SJCRH30 (cell line): ENCODE measurements at places on chromosomes 7 and 10.

- DNase-seq = no peak
Measured at GRCh38 chr7:100546926-100547800, 8.2 kb downstream of the AGFG2 start.

- no peak for DNase-seq
Measured at GRCh38 chr10:49281461-49281860, 17.5 kb upstream of the C10orf71 start.

- no peak for DNase-seq
Measured at GRCh38 chr7:32501522-32501921, 6.2 kb downstream of the AVL9 start.

- DNase-seq = peak; percentile 69
Measured at GRCh38 chr10:104925232-104925851, 284.3 kb downstream of the SORCS3 start.

DNA sequence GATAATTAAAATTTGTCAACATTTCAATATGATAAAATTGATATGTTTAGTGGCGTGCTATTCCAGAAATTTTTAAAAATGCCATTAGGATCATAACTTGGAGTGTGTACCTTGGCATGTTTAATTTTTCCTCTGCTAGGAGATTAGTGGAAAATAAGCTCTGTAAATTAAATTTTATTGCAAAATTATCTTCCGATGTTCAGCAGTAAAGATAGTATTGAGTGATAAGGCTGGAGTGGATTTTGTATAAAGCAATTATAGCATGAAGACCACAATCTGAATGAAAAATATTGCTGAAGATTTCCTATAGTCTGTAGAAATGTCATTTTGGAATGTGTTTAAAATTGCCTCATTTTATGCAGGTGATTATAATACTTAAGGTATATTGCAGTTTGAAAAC, 110.2 kb downstream of the VTI1A start:
- no peak for DNase-seq

- no peak for DNase-seq
Measured at GRCh38 chr7:142720172-142720773, 29.0 kb upstream of the PRSS1 start.

- no peak for DNase-seq
Measured at GRCh38 chr7:131012477-131013031, 278.5 kb upstream of the KLF14 start.

DNA sequence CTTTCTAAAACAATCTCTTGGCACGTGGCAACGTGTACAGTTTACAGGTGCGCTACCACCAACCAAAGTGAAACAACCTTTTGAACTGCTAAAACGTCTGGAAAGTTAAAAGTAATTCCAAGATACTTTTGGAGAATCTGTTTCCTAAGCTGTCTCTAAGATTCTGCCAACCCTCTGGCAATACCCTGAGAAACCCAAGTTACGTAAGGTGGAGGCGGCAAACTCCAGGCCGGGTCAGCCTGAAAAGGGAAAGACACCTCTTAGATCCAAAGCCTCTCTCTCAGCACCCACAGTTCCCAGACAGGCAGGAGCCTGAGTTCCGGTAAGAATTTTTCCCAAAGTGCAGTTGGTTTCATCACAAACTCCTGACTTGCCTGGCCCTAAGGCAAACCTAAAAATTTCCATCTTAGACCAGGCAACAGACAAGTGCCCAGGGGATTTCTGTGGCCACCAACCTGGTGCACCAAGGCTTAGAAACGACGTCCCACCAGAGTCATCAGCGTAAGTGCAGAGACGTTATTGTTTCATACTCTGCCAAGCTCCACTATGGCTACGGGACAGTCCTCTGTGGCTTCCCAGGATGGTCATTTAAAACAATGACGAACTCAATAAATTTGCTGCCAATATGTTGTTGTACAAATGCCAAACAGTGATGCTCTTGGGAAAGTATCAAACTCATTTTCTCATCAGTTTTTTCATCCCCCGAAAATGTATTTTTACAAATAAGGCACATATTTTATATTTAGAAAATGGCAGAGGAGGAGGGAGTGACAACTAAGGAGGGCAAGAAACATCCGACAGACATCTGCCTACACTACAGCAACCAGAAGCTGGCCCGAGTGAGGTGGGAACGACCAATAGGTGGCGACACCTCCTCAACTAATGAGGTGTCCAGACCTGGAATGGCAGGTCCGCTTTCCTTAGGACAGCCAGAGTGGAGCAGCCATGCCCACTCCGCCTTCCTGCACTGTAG, 205.8 kb upstream of the FRMD4A start:
- DNase-seq = peak; percentile 58
